ENCODE measurements at places on chromosomes 12 and 14.

DNA sequence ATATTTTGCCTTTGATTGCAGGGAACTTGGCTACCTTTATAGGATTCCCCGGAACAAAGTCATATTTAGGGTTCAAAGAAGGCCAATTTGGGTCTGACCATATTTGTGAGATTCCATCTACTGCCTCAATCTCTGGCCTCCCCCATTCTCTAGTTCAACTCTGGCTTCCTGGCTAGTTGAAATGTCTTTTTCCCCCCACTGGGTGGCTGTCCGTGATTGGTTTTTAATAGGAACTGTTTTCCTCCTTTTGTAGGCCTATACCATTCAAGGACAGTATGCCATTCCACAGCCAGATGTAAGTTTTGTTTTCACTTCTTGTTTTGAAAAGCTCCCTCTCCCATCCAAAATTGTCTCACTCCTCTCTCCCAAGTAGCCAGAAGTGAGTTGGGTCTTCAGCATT is 13.8 kb downstream of the PCBP2 start:
- no peak for DNase-seq

DNA sequence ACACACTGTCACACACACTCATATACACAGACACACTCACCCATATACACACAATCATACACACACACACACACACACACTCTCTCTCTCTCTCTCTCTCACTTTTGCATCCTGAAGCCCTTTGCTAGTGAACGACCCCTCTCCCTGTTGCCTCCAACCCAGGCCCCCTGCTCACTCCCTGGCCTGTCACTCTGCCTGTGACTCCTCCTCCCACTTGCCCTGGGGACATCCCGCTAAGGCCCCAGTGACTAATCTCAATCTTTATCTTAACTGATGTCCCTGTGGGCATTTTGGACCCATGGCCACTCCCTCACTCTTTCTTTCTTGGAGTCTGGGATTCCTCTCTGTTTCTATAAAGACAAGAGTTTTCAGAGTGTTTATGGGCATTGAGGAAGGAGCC is 10.9 kb upstream of the DLK1 start:
- DNase-seq, result no peak

DNA sequence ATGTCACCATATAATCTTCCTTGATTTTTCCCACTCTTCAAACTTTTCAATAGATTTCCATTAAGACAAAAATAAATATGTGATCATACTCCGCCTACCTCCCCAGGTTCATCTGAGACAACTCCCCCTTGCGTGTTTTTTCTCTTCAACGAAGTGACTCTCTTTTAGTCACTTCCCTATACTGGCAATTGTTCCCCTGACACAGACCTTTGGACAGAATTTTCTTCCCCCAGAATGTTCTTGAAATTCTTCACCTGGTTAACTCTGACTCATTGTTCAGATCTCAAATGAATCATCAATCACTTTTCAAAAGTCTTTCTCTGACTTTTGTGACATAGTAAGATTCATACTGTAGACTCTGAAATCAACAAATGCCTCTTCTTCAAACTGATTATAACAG is 727.3 kb upstream of the LMO3 start:
- no peak for DNase-seq

DNA sequence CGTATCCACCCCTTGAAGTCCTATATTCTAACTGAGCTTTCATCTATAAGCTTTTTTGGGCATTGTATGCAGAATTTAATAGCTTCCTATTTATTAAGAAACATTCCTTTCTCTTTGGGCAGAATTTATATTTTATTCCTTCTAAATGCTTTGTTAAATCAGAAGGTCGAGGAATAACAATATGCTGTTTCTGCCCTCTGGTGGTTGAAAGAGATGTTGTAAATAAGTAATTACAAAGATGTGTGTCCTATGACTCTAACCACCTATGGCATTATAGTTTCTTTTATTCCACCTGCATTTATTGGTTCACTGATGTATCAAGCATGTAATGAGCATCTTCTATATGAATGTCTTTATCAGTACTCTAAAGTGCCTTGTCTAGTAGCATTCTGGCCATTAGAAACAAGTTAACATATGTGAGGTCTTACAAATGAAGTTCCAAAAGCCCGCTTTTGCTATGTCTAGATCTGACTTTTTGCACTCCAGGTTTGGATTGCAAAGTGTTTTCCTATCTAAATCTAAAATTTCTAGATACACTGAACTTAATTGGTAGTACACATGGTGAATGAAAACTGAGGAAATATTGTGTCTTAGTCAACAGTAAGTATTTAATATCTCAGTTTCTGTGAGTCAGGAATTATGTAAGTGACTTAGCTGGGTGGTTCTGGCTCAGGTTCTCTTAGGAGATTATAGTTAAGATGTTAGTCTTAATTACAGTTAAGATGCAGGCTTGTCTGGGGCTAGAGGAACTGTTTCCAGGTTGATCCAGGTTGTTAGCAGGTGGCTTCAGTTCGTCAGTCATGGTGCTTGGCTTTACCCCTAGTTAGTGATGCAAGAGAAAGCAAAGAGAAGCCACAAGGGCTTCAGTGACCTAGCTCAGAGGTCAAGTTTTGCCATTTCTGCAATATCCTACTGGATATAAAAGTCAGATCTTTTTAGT is 57.5 kb downstream of the PLEKHA5 start:
- DNase-seq, result no peak

GRCh38 chr12:95784286-95784685 is 6.3 kb downstream of the NTN4 start:
- DNase-seq, result no peak

GRCh38 chr12:49422114-49422513 is 54.9 kb downstream of the SPATS2 start:
- DNase-seq, result no peak

GRCh38 chr12:4567073-4567881 is 5.3 kb downstream of the DYRK4 start:
- no peak for DNase-seq

DNA sequence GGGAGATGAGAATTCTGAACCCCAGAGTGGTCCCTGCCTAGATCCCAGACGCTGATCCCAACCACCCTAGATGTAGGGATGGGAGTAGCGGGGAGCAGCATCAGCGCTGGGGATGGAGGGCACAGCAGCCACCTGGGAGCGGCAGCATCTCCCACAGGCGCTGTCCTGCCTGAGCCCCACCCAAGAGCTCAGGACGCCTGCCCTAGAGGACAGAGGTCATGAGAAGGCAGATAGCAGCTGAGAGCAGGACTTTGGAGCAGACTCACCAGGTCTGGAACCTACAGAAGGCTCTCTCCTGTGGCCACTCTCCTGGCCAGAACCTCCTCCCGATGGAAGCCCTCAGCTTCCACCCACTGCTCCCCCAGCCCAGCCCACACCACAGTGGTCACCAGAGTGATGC is 7.2 kb downstream of the CCDC85C start:
- DNase-seq, result no peak

DNA sequence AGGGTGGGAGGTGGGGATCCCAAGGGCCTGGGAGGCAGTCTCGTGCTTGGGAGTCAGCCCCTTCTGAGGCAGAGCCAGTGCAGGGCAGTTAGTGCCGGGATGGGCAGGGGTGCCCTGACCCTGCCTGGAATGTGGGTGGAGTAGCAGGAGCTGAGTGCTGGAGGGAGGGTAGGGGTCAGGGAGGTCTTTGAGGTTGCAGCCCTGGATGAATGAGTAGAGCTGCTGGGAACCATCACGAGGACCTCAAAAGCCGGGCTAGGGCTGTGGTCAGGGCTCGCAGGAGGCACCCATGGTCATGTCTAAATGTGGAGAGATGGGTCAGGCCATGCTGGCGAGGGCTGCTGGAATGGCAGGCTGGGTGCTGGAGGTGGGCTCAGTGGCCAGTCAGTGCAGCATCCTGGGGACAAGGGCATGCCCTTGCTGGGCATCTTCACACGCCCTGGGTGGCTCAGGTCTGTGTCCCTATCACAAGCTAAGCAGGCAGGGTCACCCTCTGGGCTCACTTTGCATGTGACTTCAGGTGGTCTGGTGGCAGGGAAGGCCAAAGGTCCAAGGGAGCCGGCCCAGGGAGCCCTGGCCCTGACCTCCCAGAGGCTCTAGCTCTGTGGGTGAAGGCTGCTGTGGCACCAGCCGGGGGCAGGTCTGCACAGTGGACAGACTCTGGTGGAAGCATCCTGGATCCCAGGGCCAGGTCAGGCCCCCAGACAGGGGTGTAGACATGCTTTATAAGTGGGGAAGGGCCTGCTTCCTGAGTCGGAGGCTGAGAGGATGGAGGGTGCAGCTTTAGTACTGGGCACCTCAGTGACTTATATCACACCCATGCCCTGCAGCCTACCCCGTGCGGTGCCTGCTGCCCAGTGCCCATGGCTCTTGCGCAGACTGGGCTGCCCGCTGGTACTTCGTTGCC is 24.5 kb downstream of the PAPLN start:
- no peak for DNase-seq

GRCh38 chr14:66330228-66330627 is 155.9 kb upstream of the CCDC196 start:
- no peak for DNase-seq

- no peak for DNase-seq
Measured at GRCh38 chr14:74510223-74510931, 16.8 kb downstream of the ISCA2 start.

DNA sequence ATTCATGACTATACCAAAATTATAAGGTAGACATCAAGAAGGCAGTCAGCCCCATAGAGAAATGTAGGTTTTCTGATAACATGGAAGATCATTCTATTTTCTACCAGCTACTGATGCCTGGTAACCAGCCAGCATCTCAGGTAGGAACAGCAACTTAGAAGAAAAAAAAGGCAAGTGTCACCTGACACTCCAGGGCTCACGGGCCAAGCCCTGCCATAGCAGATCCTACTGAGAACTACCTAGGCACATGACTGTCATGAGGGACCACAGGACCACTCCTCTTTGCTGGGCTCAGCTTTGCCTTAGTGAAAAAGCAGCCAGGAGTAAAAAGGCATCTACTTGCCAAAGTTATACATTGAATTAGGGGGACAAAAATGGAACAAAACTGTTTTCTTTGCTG is 33.4 kb downstream of the CORO1C start:
- DNase-seq, result no peak

DNA sequence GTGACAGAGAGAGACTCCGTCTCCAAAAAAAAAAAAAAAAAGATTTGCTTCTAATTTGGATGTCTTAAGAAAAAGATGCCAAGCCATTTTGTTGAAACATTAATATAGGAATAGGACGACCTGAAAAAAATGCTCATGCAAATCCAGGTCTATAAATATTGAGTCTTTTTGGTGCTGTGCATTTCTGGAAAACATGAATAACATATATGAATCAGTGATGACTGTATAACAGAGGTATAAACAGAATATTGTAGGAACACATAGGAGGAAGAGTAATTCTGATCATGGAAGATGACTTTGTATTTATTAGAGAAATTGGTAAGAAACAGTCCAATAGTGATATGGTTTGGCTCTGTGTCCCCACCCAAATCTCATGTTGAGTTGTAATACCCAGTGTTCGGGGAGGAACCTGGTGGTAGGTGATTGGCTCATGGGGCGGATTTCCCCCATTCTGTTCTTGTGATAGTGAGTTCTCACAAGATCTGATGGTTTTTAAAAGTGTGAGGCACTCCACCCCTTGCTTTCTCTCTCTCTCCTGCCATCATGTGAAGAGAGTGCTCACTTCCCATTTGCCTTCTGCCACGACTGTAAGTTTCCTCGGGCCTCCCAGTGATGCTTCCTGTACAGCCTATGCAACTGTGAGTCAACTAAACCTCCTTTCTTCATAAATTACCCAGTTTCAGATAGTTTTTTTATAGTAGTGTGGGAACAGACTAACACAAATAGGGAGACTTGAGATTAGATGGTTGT is 3.0 kb upstream of the SRSF5 start:
- DNase-seq, result no peak

DNA sequence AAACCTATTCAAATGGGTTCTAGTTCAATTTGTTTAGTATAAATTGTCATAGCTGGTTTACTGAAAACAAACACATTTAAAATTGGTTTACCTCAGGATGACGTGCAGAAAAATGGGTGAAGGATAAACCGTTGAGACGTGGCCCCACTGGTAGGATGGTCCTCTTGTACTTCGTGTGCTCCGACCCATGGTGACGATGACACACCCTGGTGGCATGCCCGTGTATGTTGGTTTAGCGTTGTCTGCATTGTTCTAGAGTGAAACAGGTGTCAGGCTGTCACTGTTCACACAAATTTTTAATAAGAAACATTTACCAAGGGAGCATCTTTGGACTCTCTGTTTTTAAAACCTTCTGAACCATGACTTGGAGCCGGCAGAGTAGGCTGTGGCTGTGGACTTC is 8.3 kb downstream of the CALM1 start:
- no peak for DNase-seq

- no peak for DNase-seq
Measured at GRCh38 chr14:103031566-103031911, 25.8 kb downstream of the CDC42BPB start.

DNA sequence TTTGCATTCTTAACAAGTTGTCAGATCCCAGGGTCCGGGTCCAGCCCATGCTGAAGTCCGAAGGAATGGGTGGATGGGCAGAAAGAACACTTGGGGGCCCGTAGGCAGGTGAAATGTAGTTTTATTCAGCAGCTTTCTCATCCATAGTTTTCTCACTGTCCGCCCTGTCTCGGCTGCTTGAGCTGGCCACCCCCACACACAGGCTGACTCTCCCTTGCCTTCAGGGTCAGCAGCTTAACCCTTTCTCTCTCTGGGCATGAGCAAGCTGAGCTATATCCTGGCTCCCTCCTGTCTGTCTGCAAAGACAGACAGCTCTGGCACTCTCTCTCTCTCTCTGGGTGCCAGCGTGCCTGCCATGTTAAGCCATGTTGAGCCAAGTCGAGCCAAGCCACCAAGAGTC is 163.9 kb downstream of the PTCSC3 start:
- DNase-seq, result no peak

- DNase-seq, result no peak
Measured at GRCh38 chr12:102171951-102172350, 25.7 kb downstream of the PMCH start.

DNA sequence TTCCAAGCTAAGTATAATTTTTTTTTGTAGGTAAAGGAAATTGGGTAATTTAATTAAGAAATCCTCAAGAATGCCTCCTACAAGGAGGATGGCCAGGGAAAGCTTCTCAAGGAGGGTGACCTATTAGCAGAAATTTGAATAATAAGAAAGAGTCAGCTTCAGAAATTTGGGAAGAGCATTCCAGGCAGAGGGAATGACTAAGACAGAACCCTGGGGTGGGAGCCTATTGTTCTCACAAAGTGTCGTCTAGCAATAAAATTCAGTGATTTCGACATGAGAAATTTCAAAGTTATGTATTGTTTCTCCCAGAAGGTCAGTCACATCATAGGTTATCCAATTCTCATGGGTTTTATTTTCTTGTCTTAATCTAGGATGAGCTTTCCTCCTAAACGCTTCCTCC is 1168.4 kb downstream of the AACS start:
- no peak for DNase-seq

DNA sequence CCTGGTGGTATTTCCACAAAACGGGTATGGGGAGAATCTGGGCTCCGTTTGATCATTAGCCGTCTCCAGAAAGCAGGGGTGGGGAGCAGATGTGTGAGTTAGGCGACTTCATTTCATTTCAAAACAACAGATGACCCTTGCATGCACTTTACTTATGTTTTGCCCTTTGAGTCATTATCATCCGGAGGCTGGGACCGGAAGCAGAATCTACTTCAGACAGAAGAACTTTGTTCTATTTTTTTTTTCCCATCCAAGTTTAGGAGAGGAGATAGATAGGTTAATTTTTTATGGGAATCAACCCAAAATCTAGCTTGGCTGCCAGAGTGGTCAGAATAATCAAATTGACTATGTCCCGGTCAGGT is 31.3 kb upstream of the CMAS start:
- no peak for DNase-seq

GRCh38 chr12:48767521-48767920 is 21.4 kb downstream of the ADCY6 start:
- DNase-seq, result no peak

GRCh38 chr12:84805474-84805858 is 107.1 kb downstream of the SLC6A15 start:
- DNase-seq, result no peak

- DNase-seq, result no peak
Measured at GRCh38 chr12:26317942-26318575, 122.7 kb downstream of the SSPN start.

All from C1 segment of cervical spinal cord (tissue), 14 donors.